ENCODE measurements at places on chromosomes 11 and 22.

- no peak for DNase-seq
Observed at GRCh38 chr11:112751329-112751728, 209.9 kb upstream of the NCAM1 start.

DNA sequence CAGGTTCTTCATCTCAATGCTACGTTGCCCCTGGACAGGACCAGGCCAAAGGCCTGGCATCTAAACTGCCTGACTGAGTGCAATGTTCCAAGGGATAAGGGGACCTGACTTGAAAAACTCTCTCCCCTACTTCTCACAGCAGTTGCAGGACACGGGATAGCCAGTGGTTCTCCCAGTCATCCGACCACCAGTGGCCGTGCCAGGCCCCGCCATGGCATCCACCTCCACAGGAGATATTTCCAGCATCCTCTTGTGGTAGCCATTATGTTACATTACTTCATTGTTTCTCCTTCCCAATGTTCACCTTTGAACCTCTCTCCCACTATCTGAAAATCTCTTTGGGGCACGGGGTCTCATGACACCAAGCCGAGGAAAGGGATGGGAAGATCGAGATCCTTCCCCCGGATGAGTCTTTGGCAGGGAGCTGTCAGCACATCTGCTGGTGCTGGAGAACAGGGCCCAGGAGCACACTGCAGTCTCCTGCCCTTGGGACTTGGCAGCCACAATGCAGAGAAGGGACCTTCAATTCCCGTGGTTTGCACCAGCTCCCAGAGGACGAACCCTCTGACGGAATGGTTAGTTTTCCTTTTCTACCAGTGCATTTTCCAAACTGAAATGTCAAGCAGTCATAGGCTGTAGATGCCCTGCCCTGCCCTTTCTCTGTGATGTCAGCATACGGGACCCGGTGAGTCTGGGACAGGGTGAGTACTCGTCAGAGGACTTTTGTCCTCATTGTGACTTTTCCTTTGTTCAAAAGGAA, 121.2 kb downstream of the ETS1 start:
- DNase-seq, result no peak

- DNase-seq, result no peak
Observed at GRCh38 chr22:43510281-43511070, 98.7 kb downstream of the MPPED1 start.

- DNase-seq, result no peak
Observed at GRCh38 chr11:72179049-72179803, 12.7 kb upstream of the FOLR1 start.

- DNase-seq, result no peak
Observed at GRCh38 chr11:110261195-110262071, 35.0 kb downstream of the RDX start.

Measured in inflammatory macrophage (primary cell).